ENCODE measurements at places on chromosomes 7 and 10.

DNA sequence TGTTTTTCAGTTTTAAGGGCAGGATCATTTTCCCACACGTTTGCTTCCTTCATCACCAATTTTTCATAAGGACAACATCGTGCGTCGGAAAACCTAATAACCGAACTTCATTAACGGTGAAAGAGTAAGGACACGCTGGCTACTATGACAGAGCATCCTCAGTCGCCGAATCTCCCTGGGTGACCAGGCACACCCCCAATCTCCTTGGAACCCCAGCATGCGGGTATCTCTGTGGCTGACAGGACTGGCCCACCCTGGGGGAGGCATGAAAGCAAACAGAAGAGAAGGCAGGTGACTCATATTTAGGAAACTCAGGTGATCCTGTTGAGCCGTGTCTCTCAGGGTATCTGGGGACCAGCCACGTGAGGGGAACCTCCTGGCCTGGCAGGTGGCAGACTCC is 134.2 kb downstream of the DIP2C start:
- DNase-seq = no peak

DNA sequence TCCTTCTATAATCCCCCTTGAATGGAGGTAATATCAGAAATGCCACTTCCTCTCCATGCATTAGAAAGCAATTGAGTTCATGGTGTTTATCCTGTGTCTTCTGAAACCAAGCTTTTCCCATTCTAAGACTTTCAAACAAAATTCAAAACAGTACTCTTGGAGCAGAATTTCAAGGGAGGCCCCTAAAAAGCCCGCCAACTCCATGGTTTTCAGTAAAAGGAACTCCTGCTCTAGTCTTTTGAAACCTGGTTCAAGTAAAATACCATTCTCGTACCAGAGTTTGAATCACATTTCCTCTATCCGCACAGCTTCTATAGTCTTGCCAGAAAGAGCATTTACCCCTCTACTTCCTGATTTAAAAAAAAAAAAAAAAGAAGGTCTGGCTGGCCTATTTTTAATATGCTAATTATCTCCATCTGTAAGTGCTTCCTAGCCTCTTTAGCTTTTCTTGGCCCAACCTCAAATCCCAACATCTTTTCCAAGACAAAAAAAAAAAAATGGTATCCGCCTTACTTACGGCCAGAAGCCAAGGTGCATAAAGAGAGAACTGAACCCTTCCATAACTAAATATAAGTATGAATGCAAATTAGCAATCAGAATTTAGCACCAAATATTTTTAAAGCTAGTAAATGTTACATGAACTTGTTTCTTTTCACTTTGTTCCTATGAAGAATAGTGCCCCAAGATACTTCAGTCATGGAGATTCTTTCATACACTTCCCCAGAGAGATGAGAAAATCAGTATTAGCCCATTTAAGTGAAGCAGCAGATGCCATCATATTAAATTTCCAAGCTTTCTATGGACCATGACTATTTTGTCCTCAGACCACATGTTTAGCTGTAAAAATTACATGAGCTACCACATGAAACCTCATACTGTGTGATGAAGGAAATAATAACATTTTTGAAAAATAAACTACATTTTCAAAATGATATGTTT is 199.9 kb upstream of the FAM3C start:
- no peak for DNase-seq

DNA sequence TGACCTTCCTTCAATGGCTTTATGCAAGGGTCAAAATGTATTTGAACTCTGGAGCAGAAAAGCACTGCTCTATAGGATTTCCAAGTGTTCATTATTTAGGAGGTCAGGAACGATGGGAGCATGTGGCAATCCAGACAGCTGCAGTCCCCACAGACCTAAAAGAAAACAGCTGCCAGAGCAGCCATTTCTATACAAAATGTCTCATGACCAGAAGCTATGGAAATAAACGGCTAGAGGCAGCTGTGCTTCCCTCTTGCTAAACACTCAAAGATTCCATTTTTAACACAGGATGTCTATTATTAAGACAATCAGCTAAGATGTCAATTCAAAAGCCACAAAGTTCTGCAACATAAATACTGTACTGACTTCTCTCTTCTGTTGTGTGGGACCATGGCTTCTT is 879.1 kb upstream of the C7orf33 start:
- DNase-seq = no peak

DNA sequence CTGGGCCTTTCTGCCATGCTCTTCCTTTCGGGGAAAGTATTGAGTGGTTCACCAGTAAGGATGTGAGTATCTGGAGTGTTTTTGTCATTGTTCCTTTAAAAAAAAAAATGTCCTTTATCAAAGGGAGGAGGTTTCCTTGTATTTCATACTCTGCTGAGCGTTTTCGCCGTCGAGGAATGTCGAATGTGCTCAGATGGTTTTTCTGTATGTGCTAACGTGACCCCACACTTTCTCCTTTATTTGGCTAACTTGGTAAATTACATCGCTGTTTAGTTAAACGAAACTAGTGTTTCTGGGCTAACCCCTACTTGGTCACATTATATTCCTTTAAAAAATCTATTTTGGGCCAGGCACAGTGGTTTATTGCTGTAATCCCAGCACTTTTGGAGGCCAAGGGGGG is 45.9 kb downstream of the INPP5A start:
- no peak for DNase-seq

DNA sequence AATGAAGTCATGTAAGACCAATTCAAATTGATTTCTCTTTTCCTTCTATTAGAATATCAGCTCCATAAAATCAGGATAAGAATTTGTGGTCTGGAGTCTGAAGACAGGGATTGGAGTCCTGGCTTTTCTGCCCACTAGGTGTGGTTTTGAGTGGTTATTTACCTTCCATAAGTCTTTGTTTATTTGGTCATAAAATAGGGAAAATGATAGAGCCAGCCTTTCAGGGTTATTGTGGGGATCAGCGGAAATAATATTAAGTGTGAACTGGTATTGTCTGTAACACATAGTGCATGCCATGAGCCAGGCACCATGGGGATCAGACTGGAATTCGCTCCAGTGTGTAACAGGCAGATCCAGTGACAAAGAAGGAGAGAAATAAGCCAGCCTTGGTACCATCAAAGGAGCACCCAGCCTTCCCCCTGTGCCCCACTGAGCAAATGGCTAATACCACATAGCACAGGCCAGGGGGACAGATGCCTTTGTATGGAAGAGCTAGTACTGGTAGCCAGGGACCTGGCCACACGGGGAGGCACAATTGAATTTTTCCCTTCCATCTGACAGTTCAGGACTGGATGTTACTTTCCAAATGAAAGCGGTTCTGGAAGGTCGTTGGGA is 509.7 kb upstream of the PODXL start:
- DNase-seq = peak; percentile 11

- no peak for DNase-seq
These were observed 45.1 kb upstream of the LYZL1 start for GRCh38 chr10:29243750-29244149.

DNA sequence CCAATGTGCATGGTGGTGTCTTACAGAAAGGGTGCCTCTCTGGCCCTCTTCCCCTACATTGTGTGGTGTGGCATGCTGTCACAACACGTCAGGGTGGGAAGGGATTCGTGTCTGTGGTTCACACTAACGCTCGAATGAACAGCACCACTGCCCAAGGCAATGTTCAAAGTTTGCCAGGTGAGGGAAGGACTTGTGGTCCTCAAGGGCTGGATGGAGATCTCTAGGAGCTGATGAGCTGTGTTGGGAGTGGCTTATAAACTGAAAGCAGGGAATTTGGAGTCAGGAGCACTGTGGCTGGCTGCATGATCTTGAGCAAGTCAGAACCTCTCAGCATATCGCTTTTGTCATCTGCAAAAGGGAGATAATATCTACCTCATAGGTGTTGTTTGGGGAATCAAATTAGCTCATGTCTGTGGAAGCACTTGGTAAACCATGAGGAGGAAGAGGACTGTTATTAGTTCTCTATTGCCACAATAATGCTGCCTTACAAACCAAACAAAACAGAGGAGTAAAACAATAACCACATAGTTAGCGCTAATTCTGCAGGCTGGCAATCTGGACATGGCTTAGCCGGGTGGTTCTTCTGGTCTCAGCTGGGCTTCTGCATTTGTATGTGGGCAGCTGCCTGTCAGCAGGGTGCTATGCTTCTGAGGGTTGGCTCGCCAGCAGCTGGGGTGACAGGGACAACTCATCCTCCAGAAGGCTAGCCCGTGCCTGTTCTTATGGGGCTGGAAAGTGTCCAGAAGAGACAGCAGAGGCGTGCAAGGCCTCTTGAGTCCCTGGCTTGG is 22.9 kb upstream of the C10orf105 start:
- no peak for DNase-seq

GRCh38 chr7:132352800-132353199 is 223.5 kb downstream of the PLXNA4 start:
- no peak for DNase-seq

- DNase-seq = no peak
These were observed 398 bp downstream of the DENND11 start for GRCh38 chr7:141701489-141702046.

DNA sequence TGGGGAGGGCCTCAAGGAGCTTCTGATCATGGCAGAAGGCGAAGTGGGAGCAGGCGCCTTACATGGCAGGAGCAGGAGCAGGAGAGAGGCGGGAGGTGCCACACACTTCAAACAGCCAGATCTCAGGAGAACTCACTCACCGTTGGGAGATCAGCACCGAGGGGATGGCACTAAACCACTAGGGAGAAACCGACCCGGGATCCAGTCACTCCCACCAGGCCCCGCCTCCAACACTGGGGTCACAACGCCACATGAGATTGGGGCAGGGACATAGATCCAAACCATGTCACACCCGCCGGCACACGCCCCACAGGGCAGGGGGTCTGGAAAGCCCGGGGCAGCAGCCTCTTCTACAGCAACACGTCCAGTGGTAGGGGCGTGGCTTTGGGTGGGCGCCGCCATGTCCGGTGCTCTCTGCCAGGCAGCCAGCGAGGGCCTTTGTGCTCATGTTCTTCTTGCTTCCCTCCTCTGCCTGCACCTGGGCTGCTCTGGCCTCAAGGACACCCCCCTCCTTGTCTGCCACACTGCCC is 233.8 kb upstream of the SHH start:
- DNase-seq = no peak

DNA sequence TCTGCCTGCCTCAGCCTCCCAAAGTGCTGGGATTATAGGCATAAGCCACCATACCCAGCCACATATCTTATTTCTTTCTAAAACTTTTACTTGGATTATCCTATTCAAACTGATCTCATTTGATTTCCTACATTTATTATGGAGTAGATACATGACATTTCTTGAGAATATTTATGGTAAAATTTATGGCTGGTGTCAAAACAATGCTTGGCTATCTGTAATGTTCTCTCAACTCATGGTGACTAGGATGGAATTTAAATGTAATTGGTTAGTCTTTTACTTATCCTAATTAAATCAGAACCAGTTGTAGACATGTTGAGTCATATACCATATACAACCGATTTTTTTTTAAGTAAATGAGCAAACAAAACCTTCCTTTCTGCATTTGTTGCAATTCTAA is 4.1 kb downstream of the NUP42 start:
- no peak for DNase-seq

GRCh38 chr10:82089327-82089726 is 214.3 kb downstream of the NRG3 start:
- no peak for DNase-seq

- DNase-seq = no peak
These were observed 284.4 kb upstream of the IGFBP3 start for GRCh38 chr7:46205478-46205877.

DNA sequence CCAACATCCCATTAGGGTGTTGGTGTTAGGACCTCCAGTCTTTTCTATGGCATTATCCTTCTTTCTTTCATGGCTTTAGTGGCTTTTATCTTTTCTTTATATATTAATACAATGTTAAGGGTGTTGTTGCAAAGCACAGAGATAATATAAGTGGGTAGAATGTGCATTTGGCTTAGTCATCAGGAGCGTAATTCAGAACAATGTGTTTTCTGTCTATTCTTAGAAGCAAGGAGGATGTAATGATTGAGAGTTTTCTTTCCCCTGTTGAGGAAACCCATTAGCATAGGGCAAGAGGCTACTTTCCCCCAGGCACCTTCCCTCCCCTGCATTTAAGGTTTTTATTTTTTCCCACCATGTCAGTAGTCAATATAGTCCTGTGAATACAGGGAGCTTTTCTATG is 79.7 kb downstream of the TMEM106B start:
- no peak for DNase-seq

GRCh38 chr7:158394936-158395335 is 192.7 kb downstream of the PTPRN2 start:
- no peak for DNase-seq

DNA sequence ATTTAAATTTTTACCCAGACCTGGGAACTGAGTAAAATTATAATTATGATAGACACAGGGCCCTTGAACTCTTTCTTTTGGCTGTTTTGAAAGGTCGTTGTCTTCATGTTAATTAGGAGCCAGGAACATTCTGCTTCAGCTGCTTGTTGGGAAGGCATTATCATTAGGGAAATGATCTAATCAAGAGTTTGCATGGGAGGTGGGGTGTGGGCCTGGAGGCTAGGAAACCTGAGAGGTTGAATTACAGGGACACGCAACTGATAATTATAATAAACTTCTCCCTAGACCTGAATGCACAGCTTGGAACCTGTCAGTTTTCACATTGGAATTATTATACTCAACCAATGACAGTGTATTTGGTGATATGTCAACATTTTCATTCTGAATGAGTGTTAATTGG is 237.7 kb downstream of the CACNB2 start:
- DNase-seq = no peak

GRCh38 chr10:74892839-74893238 is 66.4 kb downstream of the KAT6B start:
- DNase-seq = no peak

- no peak for DNase-seq
These were observed 60.5 kb downstream of the PON1 start for GRCh38 chr7:95263785-95264362.

DNA sequence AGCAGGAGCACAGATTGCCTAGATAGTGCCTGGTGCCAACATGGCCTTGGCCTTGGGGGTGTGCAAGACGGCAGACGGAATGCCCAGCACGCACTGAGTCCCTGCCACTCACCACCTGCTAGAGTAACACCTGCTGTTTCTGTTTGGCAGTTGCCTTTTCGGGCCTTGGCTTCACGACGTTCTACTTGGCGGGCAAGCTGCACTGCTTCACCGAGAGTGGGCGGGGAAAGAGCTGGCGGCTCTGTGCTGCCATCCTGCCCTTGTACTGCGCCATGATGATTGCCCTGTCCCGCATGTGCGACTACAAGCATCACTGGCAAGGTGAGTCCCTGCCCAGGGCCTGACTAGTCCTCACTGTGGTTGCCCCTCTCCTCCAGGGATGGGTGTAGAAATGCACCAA is 118.0 kb downstream of the PLPP4 start:
- no peak for DNase-seq

DNA sequence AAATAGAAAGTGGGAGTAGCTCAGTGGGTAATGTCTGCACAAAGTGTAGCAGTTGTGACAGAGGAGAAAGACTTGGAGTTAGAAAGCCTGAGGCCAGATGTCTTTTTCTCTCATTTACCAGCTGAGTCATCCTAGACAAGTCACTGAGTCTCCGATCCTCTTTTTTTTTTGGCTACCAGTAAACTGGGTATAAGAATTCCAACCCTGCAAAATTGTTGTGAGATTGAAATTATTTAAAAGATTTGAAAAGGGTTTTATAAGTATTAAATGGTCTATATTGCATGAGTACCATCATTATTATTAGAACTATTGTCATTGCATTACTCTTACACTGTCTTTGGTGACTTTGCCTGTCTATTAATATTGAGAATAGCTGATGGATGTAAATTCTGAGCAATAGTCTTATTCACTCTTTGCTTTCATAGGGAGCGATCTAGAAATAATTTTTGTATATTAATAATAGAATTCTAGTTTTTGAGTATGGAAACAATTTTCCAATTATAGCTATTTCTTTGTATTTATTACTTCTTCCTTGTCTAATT is 74.0 kb downstream of the ARID5B start:
- DNase-seq = peak; percentile 54
